Cardiac fibroblast (primary cell): ENCODE measurements at places on chromosomes 2 and 18.
A peak's percentile ranks its signal among the peaks of the same experiment; 100 is the strongest.

GRCh38 chr2:38744399-38744780, 6.8 kb downstream of the SRSF7 start:
- no peak for DNase-seq

DNA sequence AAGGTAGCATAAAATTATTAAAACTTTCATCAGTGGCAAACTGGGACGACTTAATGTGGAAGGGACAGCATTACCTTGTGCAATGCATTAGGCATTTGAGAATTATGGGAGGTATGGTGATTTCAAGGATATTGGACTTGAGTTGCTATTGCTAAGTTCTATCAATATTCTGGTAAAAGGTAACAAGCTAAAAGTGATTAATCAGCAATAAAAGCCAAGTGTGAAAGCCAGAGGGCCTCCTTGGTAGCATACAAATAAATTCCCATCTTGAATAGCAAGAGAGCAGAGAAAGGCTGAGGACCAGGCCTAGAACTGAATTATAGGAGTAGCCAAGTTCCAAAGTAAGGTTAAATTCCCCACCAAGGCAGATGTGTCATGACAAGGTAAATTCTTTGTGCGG, 74.2 kb upstream of the KCNH7 start:
- DNase-seq: no peak

- peak; percentile 95 for DNase-seq
Observed at GRCh38 chr2:67561457-67561965, 164.4 kb downstream of the ETAA1 start.

GRCh38 chr2:160584972-160585494, 91.4 kb upstream of the RBMS1 start:
- peak; percentile 65 for DNase-seq

DNA sequence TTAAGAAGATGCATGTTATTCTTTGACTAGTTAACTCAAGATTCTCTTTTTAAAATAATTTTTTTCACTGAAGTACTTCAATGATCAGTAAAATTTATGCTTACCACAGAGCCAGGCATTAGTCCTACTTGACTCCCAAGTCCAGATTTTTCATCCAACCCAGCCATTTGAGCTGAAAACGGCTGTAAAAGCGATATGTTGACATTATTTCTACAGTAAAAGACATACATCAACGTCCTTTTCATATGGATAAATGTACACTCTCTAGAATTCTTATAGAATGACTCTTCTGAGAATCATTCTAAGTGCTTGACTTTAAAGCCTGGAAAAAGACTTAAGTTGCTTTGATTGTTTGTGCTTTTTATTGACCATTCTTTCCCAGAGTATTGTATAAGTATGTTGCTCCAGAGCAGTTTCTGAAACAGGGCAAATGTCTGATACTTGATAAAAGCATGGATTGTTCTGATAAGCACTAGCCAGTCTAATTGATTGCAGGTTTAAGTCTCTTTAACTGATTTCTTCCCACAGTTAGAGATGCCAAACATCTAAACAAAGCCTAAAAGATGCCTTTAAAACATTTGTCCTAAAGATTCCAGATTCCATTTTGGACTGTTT, 90.9 kb downstream of the COL5A2 start:
- DNase-seq: no peak

DNA sequence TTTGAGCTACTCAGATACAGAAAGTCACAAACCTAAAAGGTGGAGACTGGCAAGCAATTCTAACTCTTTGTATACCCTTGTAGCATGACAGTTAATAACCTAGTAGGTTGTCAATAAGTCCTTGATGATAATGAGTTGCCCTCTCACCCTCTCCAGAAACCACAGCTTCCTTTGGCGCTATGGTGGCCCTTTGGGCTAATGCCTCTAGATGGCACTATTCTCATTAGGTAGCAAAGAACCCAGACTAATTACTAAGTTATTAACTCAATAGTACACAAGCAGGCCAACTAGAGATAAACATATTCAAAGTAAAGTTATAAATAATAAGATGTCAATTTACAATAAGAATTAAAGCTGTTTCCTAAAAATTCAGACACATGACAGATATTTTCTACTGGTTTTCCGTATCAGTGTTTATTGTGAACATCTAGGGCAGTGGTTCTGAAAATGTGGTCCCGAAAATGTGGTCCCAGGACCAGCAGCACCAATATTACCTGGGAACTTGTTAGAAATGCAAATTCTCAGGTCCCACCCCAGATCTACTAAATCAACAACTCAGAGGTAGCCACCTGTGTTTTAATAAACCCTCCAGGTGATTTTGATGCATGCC, 41.1 kb downstream of the LDAH start:
- DNase-seq: peak; percentile 34

DNA sequence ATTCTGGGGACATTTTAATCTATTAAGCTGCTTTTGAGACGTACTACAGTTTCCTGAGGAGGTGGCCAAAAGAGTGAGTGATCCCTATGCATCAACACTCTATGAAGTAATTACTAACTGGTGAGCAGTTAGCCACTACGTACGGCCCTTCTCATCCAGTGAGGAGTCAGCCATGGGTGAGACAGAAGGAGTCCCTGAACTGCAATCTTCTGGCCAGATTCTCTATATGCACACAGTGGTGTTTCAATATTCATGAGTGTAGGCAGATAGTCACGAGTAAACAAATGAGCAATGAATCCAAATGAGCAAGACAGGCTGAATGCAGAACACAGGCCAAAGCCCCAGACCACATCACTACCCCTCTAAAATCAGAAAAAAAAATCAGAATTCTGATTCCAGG, 29.8 kb upstream of the TMEM214 start:
- no peak for DNase-seq

DNA sequence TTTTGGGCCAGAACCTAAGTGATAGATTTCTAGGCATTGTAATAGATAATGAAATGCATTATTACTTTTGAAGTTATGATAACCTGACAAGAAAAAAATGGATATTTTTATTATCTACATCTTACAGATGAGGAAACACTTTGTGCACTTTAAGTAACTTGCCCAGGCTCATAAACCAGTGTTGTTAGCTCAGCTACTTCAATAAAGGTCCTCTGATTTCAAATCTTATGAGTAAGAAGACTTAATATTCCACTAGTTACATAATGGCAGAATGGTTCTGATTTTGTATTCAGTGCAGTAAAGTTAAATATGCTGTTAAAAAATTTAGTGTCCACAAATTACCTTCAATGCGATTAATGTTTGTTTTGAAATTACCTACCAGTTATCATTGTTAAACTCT, 199.0 kb downstream of the BABAM2 start:
- peak; percentile 21 for DNase-seq

DNA sequence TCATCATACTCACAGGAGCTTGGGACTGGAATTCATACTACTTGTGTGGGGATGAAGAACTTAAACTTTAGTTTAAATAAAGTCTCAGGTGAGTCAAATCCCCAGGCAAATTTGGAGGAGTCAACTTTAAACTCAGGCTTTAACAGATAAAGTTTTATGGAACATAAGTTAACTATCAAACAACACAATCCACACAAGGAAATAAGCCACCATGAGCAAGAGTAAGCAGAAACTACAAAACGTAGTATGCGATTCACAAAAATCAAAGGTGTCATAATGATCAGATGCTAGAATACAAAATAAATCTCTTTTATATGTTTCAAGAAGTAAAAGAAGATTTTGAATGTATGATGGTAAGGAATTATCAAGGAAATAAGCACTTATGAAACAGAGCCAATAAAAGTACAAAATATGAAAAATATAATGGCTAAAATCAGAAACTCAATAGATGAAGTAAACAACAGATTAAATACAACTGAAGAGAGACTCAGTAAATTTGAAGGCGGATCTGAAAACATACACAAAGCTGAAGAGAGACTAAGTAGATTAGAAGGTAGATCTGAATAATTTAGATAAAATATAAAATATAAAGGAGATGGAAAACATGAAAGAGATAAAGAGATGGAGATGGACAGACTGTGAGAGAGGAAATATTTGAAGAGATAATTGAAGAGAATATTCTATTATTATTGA, 97.5 kb upstream of the TWIST2 start:
- no peak for DNase-seq

DNA sequence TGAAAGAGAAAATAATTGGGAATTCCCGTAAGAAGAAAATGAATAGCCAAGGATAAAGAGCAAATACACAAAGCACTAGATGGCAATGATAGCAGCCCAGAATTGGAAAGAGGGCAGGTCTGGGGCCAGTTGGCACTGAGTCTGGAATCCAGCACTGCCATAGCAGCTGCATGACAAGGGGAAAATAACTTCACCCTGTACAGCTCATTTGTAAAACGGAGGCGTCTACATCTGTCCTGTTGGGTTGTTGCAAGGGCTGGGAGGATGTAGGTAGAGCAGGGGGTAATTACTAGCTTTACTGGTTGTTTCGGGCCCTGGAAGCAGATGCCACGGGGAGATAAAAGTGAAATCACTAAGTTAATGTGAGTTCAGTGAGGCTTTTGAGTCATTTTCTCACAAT, 110.0 kb upstream of the RASGRP3 start:
- peak; percentile 38 for DNase-seq

- DNase-seq: no peak
Observed at GRCh38 chr2:1790473-1790872, 46.2 kb upstream of the PXDN start.

DNA sequence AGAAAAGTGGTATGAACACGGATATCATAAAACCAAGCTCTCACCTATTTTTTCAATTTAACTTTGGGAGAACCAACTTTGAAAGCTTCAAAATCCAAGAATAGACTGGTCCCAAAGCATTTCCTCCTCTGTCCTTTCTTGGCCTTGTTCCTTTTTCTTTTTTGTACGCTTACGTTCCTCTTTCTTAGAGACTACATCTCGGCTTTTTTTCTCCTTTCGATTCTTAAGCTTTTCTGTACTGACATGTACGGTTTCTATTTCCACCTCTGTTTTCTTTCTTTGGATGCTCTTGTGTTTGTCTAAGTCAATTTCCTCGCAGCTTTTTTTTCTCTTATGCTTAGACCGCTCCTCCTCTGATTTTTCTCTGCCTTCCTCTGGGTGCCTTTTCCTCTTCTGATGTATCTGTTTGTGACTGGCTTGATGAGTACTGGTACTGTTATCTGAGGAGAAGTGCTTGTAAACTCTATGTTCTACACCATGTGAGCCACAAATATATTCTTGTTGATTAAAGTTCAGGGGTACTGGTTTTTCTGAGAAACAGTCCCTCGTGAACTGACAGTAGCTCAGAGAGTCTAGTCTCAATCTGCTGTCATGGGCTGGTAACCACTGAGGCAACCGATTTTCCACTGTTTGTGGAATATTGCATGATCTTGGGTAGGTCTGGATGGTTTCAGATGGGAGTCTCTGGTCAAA, 11.5 kb upstream of the RNU2-63P start:
- DNase-seq: no peak

DNA sequence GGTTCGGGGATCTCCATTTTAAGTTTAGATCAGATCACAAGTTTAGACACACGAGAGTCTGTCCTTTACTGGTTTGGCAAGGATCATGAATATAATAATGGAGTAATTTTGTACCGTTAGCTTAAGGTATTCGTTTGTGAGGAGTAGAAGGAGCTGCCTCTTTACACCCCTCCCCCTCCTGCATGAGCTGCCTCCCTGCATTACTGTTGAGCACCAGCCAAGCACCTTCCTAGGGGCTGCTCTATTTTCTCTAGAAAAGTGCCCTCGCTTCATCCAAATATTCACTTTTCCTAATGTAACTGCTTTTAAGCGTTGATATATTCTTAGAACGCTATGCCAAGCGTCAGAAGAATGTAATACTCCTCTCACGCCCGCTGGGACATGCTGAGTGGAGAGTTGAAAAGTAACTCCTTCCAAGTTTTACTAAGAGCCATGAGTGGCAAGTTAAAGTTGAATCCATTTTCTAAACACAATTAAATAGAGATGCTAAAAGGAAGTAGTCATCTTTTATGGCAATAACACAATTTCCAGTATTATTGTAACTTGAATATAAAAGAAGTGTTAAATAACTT, 25.4 kb upstream of the SCN7A start:
- DNase-seq: no peak

DNA sequence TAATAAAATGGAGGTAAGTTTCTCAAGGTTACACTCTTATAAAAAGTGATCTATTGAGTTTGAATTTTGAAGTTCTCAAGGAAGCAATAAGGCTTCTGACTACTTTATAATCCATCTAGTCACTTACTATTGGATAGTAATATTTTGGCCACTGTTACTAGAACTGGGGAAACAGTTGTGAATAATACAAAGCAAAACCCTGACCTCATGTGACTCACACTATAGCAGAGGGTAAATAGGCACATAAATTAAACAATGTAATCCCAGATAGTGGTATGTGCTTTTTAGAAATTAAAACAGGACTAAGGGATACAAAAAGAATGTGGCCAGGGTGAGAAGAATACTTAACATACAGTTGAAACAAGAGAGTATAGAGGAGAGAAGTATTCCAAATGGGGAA, 78.6 kb downstream of the CALCRL start:
- DNase-seq: no peak
